Thoracic aorta endothelial cell (primary cell): ENCODE measurements at places on chromosomes 5 and 9. TPM values are rescaled to one million over a fixed set of nuclear protein-coding genes. Genes with fewer than 3 reads are reported as not detected.

Gene NEURL1B
- 0.40 and 0.93 TPM in 2 replicates for total RNA-seq

Gene EDIL3
- total RNA-seq, result 5.3 and 5.7 TPM in 2 replicates

Gene IL13
- total RNA-seq, result not detected in 2 replicates

Gene GABRA6
- 0.66 and 1.1 TPM in 2 replicates for total RNA-seq

Gene RORB
- total RNA-seq, result not detected in 2 replicates

Gene OCLN
- 13.4 and 14.1 TPM in 2 replicates for total RNA-seq

Gene IFNA2
- not detected in 2 replicates for total RNA-seq

Gene FGD3
- total RNA-seq, result not detected in 2 replicates

Gene OTULINL
- total RNA-seq, result 0.27 and 0.50 TPM in 2 replicates

Gene PRSS3
- total RNA-seq, result 24.4 and 24.7 TPM in 2 replicates

Gene PCDHGA6
- total RNA-seq, result 2.1 and 2.9 TPM in 2 replicates

Gene NOXA1
- 0.27 and 0.29 TPM in 2 replicates for total RNA-seq

Gene CNTLN
- 20.7 and 22.0 TPM in 2 replicates for total RNA-seq

Gene DMRTA1
- total RNA-seq, result 0.27 and 1.7 TPM in 2 replicates

Gene MEIKIN
- total RNA-seq, result not detected in 2 replicates

Gene C1QTNF2
- not detected in 2 replicates for total RNA-seq

Gene RIGI
- 24.5 and 28.9 TPM in 2 replicates for total RNA-seq

Gene LCN2
- total RNA-seq, result not detected in 2 replicates

Gene STPG3
- not detected in 2 replicates for total RNA-seq

Gene IQGAP2
- total RNA-seq, result 3.5 and 5.5 TPM in 2 replicates

Gene PCDHA12
- under 0.01 TPM in 1 of 2 replicates, not detected in the other for total RNA-seq

Gene FBXL7
- total RNA-seq, result 14.4 and 26.1 TPM in 2 replicates

Gene THBS4
- not detected in 2 replicates for total RNA-seq

Gene C9orf153
- total RNA-seq, result 0.22 and 0.27 TPM in 2 replicates

Gene EIF4EBP3
- total RNA-seq, result 0.53 and 1.7 TPM in 2 replicates

Gene EFNA5
- total RNA-seq, result 23.8 and 25.8 TPM in 2 replicates

Gene BARHL1
- not detected in 2 replicates for total RNA-seq

Gene CCNO
- 0.13 and 0.65 TPM in 2 replicates for total RNA-seq

Gene PCSK1
- total RNA-seq, result 1.5 and 4.7 TPM in 2 replicates

Gene OXCT1
- 48.7 and 57.8 TPM in 2 replicates for total RNA-seq

Gene PTPRD
- total RNA-seq, result 1.6 and 5.0 TPM in 2 replicates

Gene IL3
- not detected in 2 replicates for total RNA-seq

Gene OLFM1
- total RNA-seq, result 0.43 TPM in 1 of 2 replicates, not detected in the other

Gene ZNF608
- total RNA-seq, result 14.6 and 21.0 TPM in 2 replicates

Gene ENTPD2
- total RNA-seq, result not detected in 2 replicates

Gene CYLC2
- not detected in 2 replicates for total RNA-seq

Gene ZNF462
- 10.9 and 14.1 TPM in 2 replicates for total RNA-seq

Gene CCDC152
- 3.7 and 4.0 TPM in 2 replicates for total RNA-seq

Gene PTPDC1
- total RNA-seq, result 15.0 and 16.8 TPM in 2 replicates

Gene RAPGEF6
- 37.4 and 37.9 TPM in 2 replicates for total RNA-seq

Gene ZNF618
- 28.3 and 32.0 TPM in 2 replicates for total RNA-seq

Gene DDX4
- not detected in 2 replicates for total RNA-seq

Gene LOX
- 59.9 and 62.9 TPM in 2 replicates for total RNA-seq
